ENCODE measurements at places on chromosomes 13 and 19. TPM values are rescaled to one million over a fixed set of nuclear protein-coding genes. Genes with fewer than 3 reads are reported as not detected.

GRCh38 chr19:43752287-43752875, 2.4 kb downstream of the SMG9 start:
- DNase-seq: no peak

GRCh38 chr13:47044842-47045241, 148.0 kb upstream of the HTR2A start:
- no peak for DNase-seq

The SHC2 gene
- 3.3 TPM for total RNA-seq

DNA sequence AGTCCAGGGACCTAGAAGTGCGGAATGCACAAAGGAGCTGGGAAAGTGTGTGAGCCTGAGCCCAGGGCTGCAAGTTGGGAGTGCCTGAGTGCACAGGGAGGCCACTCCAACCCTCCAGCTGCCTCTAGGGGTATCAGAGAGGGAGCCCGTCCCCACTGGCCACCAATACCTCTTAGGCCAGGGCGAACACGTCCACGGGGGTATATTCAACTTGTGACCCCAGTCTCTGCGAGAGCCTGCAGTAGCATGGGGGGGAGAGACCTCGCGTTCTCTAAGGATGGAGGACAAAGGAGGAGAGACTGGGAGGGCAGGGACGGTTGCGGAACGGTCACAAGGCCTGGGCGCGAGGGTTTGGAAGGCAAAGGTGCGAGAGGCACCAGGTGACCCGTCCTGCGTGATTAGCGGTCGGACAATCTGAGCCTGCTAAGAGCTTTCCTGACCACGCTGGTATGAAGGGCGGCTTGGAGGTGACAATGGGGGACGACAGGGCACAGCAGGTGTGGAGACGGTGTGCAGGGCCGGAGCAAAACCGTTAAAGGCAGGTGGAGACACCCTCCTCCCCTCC, 676 bp downstream of the CD320 start:
- DNase-seq: no peak

- no peak for DNase-seq
Observed at GRCh38 chr19:23470873-23471545, 75.7 kb upstream of the ZNF91 start.

DNA sequence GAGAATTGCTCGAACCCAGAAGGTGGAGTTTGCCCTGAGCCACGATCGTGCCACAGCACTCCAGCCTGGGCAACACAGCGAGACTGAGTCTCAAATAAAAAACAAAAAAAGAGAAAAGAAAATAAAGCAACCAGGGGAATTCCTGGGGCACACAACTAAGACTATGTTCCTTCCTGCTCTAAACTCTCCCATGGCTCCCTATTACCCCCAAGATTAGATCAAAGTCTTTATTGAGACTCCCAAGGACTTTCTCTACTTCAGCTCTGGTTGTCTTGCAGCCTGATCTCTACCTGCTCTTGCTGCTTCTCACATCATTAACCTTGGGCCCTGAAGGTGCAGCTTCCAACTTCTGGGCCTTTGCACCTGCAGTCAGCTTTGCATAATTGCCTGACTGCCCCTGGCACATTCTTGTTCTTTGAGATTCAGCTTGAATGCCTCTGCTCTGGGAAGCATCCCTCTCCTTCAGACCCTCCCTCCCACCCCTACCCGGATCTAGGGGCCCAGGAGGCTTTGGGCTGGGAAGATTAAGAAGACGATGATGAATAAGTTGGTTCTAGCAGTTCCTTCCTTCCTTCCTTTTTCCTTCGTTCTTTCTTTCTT, 16.8 kb upstream of the CERS4 start:
- no peak for DNase-seq

The PRRG2 gene
- 0.17 TPM for total RNA-seq

The GIPR gene
- not detected for total RNA-seq

DNA sequence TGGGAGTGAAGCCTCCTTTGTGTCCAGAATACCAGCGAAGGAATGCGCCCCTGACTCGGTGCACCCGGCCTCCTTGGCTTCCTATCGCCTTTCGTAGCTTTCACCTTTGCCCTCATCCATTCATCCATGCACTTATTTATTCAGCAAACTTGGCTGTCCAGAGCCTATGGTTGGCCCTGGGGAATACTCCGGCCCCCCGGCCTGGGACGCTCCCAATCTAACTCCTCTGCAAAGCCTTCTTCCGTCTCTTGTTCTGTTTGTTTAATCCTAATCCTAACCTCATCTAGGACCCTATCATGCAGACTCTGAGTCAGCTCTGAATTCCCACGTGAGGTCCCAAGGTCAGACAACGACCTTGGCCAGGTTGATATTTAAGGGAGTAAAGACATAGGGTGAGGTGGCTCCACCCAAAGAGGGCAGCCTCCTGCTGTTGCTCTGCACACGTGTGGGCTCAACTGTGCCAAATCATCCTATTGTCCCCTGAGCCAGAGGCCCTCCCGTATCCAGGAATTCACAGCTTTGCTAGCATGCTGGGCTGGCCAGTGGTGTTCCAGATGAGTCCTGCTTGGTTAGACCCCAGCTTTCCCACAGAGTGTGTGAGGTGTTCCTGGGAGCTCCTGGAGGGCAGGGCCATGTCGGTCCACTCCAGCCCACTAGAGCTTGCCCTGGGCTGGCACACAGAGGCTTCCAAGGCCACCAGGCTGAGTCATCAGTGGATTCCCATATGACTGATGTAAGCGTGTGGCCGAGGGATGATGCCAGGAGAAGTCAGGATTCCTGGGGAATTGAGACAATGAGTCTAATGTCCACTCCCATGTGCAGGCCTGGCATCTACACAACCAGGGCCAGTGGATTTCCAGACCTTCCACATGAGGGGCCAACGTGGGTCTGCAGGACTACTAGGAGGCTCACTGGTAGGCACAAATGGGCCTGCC, 6.5 kb upstream of the CCNE1 start:
- DNase-seq: peak; percentile 31

The CTU1 gene
- total RNA-seq: 6.9 TPM

The ZNF726 gene
- 0.51 TPM for total RNA-seq

The WDR87 gene
- not detected for total RNA-seq

DNA sequence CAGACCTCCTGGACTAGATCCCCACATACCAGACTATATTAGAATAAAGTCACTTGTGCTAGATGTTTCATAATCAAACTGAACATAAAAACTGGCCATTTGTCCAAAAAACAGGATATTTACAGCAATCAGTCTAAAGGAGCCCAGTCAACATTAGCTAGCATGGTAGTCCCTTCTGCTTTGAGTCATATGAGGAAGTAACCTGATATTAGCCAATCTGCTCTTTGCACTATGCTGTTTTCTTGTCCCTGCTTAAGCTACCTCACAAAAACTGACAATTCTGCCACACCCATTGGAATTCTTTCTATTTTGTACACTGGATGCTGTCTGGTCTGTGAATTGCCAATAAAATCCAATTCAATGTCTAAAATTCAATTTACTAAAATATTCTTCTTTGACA, 1824.2 kb downstream of the OLFM4 start:
- no peak for DNase-seq

DNA sequence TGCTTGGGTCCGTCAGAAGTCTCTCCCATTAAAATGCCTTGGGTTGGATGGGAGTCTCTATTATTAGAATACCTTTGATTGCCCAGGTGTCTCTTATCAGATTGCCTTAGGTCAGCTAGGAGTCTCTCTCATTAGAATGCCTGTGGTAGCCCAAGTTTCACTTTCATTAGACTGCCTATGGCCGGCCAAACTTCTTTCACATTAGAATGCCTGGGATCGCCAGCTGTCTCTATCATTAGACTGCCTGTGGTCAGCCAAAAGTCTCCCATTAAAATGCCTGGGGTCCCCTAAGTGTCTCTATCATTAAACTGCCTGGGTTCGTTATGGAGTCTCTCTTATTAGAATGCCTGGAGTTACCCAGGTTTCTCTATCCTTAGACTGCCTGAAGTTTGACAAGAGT, 1476.7 kb downstream of the UQCRFS1 start:
- no peak for DNase-seq

The DMRTC2 gene
- total RNA-seq: not detected
